ENCODE measurements at places on chromosomes 16 and 17.

GRCh38 chr17:65097110-65097509 is 40.1 kb upstream of the RGS9 start:
- no peak for DNase-seq

DNA sequence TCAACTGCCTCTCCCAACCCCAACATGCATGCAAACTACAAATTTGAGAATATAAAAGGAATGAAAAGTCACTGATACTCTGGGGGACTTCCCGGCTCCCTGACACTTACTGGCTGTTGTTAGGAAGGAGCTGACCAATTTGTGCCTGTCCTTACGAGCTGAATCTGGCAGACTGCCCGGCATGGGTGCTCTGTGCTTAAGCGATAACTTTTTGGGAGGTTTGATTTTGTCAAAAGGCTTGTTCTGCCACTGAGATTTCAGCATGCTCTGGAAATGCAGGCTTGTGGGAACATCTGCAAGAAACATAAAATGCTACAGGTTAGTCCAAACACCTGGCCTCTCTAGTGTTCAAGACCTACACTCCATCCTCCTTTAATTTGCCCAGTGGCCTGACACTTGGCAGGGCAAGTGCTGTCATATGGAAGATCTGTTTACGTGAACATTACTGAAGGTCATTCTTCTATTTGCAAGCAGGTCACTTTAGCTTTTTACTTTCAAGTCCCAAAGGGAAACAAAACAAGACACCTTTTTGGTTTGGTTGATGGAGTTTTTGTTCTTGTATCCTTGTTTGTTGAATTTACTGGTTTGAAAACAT is 40.6 kb downstream of the STH start:
- no peak for DNase-seq

DNA sequence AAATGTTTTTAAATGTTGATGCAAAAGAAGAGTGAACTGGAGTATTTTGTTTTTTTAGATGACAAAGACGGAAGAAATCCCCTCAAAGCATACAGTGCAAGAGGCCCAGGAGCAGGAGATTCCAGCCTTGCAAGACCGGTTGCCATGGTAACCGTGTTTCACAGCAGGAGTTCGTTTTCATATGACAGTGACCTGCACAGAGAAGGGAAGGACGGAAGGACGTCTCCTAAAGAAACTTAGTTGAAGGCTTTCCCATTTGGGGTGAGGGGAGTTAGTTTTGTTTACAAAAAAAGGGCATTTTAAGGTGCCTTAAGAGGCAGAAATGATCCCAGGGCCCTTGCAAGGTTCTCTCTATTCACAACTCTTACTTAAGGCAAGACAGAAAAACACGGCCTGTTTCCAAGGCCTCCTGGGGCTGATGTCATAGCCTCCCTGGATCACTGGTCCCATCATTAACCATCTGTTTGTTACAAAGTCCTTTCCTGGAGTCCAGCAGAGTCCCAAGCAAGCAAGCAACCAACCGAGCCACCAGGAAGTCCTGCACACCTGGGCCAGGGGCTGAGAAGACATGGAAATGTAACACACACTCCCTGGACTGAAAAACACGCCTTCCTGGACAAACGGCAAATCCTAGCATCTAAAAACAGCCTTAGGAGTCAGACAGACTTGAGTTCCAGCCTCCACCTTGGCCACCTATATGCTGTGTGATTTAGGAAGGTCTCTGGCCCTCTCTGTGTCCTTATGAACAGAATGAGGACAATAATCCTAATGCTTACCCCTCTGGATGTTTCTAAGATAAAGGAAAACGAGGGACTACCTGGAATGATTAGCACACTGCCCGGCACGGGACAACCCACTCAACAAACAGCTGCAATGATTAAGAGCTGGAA is 30.3 kb upstream of the RPH3AL start:
- no peak for DNase-seq

DNA sequence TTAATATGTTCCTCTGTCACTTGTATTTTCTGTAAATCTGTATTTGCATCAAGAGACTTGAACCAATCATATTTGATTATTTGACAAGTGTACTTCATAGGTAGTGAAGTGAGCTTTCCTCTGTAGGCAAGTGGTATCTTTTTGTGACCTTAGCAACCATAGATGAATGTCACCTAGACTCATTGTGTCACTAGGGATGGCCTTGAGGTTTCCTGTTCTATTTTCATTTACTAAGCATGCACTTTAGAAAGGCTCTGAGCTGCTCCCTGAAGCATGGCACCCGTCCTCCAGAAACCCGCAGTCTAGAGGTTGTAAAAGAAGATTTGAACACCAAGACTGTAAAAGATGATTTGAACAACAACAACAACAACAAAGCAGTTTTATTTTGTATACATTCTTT is 151.7 kb downstream of the PRKCB start:
- no peak for DNase-seq

DNA sequence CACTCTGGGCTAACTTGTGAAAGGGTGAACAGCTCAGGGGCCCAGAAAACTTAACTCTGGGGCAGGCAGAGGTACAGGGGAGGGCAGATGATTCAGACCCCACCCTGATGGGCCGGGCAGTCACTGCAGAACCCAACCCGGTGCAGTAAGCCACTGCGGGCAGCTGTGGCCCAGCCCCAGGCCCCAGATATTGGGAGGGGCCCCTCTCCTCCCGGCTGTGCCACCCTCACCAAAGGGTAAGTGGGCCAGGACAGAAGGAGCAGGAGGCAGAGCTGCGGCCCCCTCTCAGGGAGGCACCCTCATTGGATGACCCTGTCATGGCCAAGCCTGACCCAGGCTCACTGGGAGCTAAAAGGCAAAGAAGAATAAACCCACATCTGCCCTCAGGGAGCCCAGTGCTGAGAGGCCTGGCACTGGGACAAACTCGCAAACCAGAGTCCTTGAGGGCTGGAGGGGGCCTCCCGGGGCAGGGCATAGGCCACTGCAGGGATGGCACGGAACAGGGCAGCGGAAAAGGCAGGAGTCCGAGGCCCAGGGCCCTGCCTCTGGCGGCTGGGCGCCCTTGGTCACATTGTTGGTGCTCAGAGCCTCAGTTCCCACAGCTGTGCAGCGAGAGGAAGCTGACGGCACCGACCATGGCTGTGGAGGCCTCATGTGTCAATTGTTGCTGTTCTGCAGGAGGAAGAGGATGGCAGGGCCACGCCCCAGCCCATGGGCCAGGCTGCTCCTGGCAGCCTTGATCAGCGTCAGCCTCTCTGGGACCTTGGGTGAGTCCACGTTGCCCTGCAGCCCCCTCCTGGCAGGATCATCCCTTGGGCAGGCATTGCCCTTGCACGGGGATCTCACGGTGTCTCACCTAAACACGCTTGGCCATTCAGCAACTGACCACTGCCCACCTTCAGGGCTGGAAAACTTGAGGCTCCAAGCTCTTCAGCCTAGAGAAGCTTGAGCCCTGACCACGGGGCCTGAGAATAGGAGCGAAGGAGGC is 3.1 kb downstream of the ITGB4 start:
- DNase-seq, result no peak

- DNase-seq, result no peak
Measured at GRCh38 chr17:1203967-1204291, 24.1 kb upstream of the ABR start.

DNA sequence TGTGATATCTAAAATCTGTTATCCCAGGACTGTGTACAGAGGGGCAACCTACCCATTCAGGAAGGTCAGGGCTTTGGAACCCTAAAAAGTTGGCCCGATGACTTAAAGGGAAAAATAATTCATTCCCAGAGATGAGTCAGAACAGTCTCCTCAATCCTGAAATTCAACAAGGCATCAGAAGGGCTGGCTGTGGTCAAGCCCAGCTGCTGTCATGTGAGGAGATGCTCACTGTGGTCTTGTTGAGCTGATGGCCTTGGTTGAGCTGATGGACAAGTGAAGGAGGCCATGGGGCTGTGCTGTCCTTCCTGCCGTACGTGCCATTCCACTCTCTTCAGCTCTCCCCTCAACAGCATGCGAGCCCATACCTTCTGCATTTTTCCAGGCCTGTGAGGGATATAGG is 20.9 kb upstream of the DRG2 start:
- DNase-seq, result no peak

DNA sequence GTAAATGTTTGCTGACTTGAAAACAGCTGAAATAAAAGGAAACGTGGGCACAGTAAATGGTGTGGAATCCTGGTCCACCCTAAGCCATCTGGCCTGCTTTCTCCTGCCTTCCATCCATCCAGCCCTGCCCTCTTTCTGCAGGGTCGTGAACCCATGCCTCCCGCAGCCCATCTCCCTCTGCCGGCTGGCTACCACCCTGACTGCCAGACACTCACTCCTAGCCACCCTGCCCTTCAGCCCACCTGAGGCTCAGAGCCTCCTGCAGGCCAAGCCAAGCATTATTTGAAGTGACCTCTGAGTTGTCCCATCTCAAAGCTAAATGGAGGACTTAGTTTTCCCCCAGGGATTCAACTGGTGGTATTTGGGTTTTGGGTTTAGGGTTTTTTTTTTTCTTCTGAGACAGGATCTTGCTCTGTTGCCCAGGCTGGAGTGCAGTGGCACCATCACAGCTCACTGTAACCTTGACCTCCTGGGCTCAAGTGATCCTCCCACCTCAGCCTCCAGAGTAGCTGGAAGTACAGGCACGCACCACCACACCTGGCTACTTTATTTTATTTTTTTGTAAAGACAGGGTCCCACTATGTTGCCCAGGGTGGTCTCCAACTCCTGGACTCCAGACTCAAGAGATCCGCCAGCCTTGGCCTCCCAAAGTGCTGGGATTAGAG is 8.4 kb downstream of the ZDHHC1 start:
- no peak for DNase-seq

DNA sequence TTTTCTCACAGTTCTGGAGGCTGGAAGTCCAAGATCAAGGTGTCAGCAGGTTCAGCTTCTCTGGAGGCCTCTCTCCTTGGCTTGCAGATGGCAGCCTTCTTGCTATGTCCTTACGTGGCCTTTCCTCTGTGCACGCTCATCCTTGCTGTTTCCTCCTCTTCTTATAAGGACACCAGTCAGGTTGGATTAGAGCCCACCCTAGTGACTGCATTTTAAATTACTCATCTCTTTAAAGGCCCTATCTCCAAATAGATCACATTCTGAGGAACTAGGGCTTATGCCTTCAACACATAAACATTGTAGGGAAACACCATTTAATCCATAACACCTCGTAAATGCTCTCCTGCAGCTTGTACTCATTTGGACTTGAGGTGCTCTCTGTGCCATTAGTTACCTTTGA is 36.3 kb downstream of the DHRS7C start:
- DNase-seq, result no peak

- DNase-seq, result no peak
Measured at GRCh38 chr16:53429221-53429943, 4.9 kb upstream of the RBL2 start.

- peak; percentile 52 for DNase-seq
Measured at GRCh38 chr16:31427441-31428278, 500 bp downstream of the COX6A2 start.

DNA sequence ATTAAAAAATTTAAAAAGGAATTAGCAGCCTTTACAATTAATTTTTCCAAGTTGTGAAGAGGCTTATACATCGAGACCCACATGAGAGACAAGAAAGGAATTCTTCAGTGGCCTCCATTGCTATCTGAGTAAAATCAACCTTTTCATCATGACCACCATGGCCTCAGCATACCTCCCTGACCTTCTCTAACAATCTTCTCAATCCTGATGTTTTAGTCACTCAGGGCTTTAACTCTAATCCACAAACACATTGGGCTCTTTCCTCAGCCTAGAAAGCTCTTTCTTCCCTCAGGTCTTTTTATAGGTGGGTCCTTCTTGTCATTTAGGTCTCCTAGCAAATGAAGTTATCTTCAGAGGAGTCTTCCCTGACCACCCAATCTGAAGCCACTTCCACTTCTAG is 46.4 kb downstream of the SPOP start:
- DNase-seq, result no peak

DNA sequence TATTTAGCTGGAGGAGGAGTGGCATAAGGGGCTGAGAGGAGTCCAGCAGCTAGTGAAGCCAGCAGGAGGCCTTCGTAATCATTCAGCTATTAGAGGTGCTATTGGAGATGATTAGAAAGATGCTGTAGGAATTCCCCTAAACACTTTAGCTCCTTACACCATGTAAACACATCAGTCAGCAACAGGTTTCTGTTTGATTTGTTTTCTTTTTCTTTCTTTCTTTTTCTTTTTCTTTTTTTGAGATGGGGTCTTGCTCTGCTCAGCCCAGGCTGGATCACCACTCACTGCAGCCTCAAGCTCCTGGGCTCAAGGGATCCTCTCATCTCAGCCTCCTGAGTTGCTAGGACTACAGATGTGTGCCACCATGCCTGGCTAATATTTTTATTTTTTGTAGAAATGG is 10.6 kb upstream of the SEPHS2 start:
- DNase-seq, result no peak

GRCh38 chr17:2803386-2803785 is 7.1 kb downstream of the RAP1GAP2 start:
- DNase-seq, result no peak

- no peak for DNase-seq
Measured at GRCh38 chr17:40588552-40588951, 23.3 kb upstream of the CCR7 start.

- no peak for DNase-seq
Measured at GRCh38 chr17:48487221-48487620, 43.6 kb downstream of the HOXB1 start.

DNA sequence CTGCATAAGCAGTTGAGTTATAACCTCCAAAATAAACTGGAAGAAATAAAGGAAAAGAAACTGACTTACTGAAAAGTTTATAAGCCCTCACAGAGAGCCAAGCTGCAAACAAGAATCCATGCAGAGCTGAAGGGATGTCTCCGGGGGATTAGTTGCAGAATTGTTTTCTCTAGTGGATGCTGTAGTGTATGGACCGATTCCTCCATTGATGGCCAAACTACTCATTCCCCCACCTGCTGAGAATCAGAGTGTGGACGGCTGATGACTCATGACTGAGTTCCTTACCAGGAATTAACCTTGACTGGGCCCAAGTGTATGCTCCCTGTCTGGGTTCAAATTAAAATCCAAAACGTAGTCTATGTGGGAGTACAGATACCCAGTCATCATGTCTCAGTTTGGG is 93.9 kb upstream of the CDH8 start:
- no peak for DNase-seq

DNA sequence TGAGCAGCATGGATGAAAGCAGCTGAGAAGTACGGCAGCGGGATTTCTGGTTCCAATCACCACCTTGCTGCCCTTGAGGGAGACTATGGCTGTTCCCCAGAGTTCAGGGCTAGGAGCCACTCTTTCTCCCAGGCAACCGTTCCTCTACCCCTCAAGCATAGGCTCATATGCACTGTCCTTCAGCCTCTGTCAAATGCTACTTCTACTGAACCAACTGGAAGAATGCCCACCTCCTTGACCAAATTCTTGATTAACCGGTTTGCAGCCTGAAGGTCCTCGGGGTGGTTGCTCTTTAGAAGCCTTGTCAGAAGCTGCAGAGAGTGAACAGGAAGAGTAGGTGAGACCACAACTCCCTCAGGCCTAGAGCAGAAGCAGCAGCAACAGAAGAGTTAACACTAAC is 23.8 kb downstream of the GGA2 start:
- no peak for DNase-seq

GRCh38 chr16:1620391-1620790 is 8.2 kb downstream of the CRAMP1 start:
- DNase-seq, result no peak

- DNase-seq, result peak; percentile 45
Measured at GRCh38 chr16:30659507-30660423, 1.5 kb downstream of the FBRS start.
